ENCODE measurements at places on chromosomes 5 and 9. TPM values are rescaled to one million over a fixed set of nuclear protein-coding genes. Genes with fewer than 3 reads are reported as not detected.

Gene GARNL3
- 76.4 TPM for total RNA-seq

Gene MCTP1
- total RNA-seq: 147 TPM

Gene ANKRD20A1
- total RNA-seq: 7.6 TPM

Gene SLC6A19
- not detected for total RNA-seq

DNA sequence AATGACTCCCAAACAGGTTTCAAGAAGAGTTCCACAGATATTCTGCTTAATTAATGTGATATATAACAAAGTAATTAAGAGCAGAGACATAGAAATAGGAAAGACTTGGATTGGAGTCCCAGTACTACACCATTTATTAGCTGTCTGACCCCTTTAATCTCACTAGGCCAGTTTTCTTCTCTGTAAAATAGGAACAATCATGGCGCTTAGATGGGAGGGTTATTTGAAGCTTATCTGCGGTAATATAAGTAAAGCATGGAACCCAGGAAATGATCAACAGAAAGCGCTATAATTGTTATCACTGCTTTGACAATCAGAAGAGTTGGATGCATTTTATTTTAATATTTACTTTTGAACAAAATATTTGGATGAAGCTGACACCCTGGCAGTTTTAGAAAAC, 71.3 kb upstream of the IFNE start:
- DNase-seq: no peak

DNA sequence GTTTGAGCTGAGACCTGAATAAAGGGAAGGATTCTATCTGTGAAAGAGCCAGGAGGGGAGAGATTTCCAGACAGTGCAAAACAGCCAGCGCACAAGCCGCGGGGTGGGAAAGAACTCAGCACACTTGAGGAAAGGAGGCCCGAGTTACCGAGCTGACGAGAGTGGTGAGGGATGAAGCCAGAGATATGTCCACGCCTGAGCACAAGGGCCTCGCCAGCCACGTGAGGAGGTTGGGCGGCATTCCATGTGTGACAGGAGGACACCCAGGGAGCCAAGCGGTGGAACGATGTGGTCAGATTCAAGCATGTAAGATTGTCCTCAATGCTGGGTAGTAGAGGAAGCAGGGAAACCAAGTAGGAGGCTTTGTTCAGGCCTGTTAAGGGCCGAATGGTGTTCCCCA, 17.0 kb upstream of the SFXN1 start:
- no peak for DNase-seq

- DNase-seq: no peak
Measured at GRCh38 chr5:158014372-158014771, 155.4 kb upstream of the CLINT1 start.

- no peak for DNase-seq
Measured at GRCh38 chr5:35819668-35820067, 37.0 kb upstream of the IL7R start.

DNA sequence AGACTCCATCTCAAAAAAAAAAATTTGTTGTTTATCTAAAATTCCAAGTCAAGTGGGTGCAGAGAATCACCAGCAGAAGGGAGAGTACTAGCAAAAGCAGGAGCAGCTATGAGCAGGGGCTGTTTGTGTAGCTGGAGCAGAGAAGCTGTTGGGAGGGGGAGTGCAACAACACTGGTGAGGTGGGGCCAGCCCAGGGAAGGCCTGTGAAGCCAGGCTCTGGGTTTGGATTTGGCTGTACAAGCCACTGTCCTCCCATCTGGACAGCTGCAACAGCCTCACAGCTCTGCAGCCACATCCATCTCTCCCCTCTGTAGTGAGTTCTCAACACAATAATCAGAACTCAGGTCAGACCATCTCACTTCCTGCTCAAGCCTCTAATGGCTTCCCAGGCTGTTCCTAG, 59.4 kb downstream of the TMOD1 start:
- no peak for DNase-seq

DNA sequence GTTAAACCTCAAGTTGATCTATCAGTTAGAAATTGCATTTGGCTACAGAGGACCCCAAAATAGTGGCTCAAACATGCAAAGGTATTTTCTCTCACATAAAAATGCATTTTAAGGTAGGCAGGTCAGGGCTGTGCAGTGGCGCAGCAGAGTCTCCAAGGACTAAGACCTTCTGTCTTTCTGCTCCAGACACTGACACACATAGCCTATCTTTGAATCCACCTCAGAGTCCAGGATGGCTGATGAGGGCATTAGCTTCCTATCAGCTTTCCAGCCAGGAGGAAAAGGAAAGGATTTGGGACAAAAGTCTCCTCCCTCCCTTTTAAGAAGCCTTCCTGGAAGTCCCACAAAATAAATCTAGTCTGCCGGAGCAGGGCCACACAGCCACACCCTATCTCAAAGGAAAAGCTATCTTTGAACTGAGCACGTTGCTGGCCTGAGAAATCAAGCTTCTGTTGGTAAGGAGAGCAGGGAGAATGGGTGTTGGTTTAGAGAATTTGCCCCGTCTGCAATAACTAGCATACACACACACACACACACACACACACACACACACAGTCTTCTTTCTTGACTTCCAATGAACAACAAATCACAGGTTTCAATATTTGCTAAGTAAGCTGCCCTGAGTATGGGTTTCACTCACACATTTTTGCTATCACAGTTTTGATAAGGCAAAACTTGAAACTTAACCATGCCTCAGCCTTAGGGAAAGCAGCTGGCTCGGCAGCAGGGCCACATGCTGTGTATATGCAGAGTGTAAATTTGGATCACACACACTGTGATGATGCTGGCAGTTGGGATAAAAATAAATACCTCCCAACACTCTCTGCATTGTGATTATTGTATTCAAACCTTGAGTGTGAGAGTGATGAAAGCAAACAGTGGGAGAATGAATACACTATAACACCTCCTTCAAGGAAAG, 116.6 kb upstream of the MAP3K1 start:
- peak; percentile 20 for DNase-seq

DNA sequence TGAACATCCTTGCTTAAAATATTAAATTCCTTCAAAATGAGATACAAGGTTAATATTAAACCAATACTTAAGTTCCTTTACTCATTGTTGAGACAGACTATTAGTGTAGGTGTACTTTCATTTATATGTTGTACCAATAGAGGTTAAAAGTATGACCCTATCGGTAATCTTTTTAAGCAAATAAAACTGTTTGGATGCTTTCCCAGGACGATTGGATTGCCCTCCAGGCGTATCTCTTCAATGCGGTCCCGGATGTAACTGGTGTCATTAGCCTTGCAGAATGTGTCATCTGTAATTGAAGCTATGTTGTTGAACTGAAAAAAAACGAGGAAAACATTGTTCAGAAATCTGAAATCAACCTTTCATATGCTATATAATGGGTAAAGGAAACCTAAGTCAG, 18.9 kb downstream of the OGN start:
- no peak for DNase-seq
